ENCODE measurements at places on chromosomes 7 and 10. TPM values are rescaled to one million over a fixed set of nuclear protein-coding genes. Genes with fewer than 3 reads are reported as not detected.
A peak's percentile ranks its signal among the peaks of the same experiment; 100 is the strongest.

The PDK4 gene
- total RNA-seq: not detected

- DNase-seq: no peak
Measured at GRCh38 chr7:128961030-128961659, 23.4 kb downstream of the IRF5 start.

The SUN3 gene
- not detected for total RNA-seq

- no peak for DNase-seq
Measured at GRCh38 chr7:95095966-95096540, 188.7 kb downstream of the PPP1R9A start.

GRCh38 chr7:150363370-150363769, 5.3 kb upstream of the REPIN1 start:
- DNase-seq: no peak

The YAE1 gene
- total RNA-seq: 42.2 TPM

The GNGT1 gene
- total RNA-seq: not detected

DNA sequence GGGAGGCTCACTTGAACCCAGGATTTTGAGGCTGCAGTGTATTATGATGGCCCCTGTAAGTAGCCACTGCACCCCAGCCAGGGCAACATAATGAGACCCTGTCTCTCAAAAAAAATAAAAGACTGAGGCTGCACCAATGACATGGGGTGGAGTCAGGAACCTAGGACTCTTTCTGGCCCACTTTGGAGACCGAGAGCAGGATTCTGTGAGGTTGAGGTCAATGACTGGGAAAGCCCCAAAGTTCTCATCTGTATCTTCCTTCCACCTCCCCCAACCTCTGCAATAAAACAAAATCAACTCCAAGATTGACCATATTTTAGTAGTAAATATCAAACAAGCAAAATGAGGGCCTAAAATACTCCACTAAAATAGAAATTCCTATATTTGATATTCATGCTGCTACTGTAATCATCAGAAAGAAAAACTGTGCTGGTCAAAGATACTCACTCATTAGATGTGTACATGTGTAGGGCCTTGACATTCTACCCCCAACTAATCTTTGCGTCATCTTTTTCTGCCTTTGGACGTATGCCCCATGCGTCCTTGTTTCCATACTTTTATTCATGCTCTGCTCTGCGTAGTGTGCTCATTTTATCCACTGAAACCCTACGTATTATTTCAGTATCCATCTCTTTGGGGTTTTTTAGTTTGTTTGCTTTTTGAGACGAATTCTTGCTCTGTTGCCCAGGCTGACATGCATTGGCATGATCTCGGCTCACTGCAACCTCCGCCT, 23.8 kb downstream of the WBP1L start:
- no peak for DNase-seq

The ZCCHC24 gene
- 10.8 TPM for total RNA-seq

The CPED1 gene
- total RNA-seq: 21.5 TPM

The DDC gene
- not detected for total RNA-seq

The ASB10 gene
- total RNA-seq: not detected

- no peak for DNase-seq
Measured at GRCh38 chr7:143147070-143147469, 15.2 kb downstream of the PIP start.

DNA sequence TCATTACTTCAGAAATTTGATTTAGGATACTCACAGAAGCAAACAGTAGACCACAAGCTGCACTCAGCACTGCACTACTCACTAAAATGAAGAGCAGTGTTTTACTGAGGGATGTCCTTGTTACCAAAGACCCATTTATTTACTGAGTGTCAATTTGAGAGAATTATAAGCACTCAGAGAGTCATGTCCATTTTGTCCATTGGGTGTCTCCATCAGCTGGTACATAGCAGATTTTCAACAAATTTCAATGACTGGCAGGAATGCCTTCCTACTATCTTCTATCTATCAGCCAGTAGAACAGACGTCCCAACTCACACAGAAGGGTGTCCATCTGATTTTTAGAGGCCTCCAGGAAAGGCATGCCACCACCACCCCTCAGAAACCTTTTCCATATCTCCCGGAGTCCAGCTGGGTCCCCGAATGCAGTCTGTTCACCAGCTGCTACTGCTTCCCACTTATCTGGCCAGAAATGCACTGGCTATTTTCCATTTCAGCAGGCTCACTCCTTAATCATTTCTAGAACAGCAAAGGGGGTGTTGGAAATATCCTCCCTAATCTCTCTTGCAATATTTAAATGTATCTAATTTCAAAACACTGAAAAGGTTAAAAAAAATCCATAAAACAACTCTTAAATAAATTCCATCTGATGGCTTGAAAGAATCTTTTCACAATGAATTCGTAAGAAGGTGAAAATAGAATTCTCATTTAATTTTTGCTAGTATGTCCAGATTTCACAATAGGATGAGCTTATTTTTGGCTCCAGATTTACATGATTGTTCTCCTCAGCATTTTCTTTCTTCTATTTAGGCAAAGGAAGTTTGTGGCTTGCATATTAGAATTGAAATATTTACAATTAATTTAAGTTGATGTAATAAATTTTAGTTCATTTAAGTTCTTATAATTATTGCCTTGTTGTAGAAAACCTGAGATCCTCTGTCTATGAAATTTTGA, 1164.0 kb upstream of the CELF2 start:
- peak; percentile 90 for DNase-seq

DNA sequence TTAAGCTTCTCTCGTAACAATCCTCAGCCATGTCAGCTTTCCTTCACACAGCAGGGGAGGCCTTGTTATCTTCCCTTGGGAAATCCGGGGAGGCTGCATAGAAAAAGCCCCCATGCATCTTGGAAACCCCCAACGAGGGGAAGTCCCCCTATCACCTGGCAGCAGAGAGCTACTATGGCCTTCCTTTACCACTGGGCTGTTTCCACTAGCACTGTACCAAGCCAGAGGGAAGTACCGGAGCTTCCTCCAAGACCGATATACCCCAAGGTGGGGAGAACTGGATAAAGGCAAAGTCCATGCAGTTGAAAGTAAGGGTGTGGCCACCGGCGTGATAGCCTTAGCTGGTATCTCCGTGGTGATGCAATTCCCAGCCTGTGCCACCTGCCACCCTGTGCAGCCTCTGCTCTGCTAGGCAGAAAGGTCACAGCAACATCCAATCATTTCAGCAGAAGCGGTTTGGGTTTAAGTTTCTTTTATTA, 4.4 kb upstream of the CLIP2 start:
- DNase-seq: no peak

The GFRA1 gene
- total RNA-seq: 0.37 TPM

The PTN gene
- not detected for total RNA-seq

DNA sequence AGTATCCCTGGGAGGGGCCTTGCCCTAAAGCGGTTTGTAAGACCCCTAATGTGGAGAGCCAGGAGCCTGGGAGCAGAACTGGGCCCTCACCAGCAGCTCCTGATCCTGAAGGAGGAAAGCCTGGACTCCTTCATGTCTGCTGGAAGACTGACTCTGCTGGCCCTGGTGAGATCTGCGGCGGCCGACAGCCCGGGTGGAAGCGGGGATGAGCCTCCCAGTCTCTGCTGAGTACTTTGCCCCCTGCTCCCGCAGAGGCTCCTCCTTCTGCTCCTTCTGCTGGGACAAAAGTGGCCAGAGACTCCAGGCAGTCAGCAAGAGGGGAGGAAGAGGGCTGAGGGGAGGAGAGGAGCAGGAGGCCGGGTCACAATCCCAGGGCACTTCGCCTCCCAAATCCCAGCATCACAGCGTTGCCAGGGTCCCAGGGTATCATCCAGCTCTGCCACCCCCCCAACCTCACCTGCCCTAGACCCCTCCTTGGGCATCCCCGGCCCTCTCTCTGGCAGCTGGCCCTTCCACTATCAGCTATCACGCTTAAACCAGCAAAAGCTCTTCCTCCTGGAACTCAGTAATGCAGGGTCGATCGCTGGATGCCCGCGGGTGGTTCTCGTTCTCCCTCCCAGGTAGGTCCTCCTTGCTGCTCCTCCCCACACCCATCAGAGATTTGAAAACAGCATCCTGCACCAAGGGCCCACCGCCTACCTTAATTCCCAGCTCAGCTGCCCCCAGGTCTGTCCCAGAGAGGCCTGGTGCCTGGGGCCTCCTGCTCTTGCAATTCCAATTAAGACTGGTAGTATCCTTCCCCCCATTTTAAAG, 7.9 kb downstream of the TBATA start:
- DNase-seq: no peak

DNA sequence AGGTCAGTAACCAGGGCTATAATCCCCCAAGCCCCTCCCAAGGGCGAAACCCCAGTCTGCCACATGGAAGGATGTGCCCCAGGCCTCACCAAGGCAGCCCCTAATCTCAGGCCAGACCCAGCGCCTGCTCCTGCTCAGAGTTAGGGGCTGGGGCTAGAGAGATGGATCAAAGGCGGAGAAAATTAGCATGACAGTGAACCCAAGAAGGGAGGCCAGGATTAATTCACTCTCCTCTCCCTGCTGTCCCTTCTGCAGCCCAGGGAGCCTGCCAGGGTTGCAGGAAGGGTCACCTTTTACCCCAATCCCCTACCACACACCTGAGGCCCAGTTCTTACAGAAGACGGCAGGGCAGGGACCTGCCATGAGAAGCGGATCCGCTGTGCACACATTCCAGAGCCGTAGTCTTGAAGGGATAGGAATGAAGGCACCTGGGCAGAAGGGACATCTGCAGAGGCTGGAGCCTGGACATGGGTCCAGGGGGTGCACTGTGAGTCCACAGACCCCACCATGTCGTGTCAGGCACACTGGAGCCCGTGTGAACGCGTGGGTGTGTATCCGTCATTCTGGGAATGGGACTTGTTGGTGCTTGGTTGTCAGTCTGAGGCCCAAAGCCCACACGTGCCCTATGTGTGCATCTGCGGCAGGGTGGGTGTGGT, 11.9 kb upstream of the ZMIZ1 start:
- DNase-seq: no peak

DNA sequence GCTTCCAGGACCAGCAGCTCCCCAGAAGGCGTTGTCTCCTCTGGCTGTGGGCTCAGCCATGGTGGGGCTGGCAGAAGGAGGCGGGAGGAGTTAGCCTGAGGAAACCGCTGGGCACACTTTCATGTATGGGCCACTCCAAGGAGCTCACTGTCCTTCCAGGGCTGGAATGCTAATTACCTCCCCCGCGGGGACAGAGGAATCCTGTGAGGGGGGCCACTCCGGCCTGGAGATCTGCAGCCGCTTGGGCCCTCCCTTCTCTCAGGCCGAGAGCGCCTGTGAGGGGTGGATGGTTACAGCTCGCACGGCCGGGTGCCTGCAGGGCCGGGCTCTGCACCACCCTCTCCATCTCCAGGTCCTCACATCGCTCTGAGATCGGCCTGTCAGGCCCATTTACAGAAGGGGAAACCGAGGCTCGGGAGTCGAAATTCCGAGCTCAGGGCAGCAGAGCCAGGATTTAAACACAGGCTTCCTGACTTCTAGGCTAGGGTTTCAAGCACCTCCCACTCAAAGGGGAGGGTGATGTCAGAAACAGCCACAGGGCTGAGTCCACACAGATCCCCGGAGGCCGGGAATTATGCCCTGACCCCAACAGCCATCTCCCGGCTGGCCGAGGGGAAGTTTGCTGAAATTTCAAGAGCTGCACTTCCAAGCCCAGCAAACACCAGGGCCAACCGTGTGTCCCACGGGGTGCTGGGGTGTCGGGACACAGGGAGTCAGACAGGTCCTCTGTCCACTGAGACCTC, 59.1 kb downstream of the PDGFA start:
- no peak for DNase-seq

DNA sequence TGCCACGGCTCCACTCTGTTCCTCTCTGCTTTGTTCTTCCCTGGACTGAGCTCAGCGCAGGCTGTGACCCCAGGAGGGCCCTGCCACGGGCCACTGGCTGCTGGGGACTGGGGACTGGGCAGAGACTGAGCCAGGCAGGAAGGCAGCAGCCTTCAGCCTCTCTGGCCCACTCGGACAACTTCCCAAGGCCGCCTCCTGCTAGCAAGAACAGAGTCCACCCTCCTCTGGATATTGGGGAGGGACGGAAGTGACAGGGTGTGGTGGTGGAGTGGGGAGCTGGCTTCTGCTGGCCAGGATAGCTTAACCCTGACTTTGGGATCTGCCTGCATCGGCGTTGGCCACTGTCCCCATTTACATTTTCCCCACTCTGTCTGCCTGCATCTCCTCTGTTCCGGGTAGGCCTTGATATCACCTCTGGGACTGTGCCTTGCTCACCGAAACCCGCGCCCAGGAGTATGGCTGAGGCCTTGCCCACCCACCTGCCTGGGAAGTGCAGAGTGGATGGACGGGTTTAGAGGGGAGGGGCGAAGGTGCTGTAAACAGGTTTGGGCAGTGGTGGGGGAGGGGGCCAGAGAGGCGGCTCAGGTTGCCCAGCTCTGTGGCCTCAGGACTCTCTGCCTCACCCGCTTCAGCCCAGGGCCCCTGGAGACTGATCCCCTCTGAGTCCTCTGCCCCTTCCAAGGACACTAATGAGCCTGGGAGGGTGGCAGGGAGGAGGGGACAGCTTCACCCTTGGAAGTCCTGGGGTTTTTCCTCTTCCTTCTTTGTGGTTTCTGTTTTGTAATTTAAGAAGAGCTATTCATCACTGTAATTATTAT, 1.2 kb downstream of the CLDN4 start:
- DNase-seq: no peak

The RAMP3 gene
- total RNA-seq: not detected

GRCh38 chr7:27168265-27168947, 3.1 kb upstream of the HOXA9 start:
- DNase-seq: no peak

GRCh38 chr7:41167836-41168235, 535.1 kb downstream of the INHBA start:
- DNase-seq: no peak

GRCh38 chr10:98097616-98098015, 36.8 kb upstream of the R3HCC1L start:
- DNase-seq: no peak

DNA sequence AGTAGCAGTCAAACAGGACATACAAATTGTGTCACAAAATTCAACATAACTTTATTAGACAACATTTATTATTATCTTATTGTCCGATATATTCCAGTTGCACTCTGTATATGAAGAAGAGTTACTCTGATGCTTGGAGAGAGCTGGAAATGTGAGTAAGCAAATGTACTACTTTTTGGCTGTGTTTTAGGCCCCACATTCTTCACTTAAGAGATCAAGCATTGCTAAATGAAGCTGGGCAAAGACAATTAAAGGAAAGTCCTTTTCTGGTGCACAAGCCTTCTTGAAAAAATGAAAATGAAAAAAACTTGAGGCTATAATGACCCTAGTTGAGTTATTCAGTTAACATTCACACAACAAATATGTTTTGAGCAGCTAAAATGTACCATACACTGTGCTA, 26.1 kb downstream of the MYPN start:
- DNase-seq: no peak

DNA sequence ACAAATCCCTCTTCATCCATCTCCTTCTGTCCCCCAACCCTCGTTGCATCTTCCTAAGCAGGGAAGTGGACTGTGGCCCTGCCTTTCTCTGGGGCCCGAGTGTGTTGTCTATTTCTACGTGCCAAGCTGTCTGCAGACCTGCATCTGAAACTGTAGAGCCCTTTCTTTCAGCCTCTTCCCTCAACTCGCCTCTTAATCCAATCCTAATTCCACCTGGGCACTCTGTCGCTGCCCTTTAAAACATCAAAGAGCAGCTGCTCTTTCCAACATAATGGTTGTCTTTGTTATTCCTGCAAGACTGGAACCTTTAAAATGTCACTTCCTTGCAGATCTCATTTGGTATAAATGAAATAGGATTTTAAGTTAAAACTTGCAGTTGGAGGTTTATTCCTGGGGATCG, 21.5 kb upstream of the ADAM12 start:
- DNase-seq: no peak

The ANKRD30A gene
- total RNA-seq: not detected

The RARRES2 gene
- 5.0 TPM for total RNA-seq
